ENCODE measurements at places on chromosomes 16 and 17. TPM values are rescaled to one million over a fixed set of nuclear protein-coding genes. Genes with fewer than 3 reads are reported as not detected.

Gene CCL7
- not detected for polyA plus RNA-seq

Gene TMEM100
- polyA plus RNA-seq = 6.4 TPM

Gene ATMIN
- 15.5 TPM for polyA plus RNA-seq

Gene HAS3
- polyA plus RNA-seq = 0.65 TPM

Gene KRT20
- polyA plus RNA-seq = not detected

Gene PSKH1
- 15.7 TPM for polyA plus RNA-seq

Gene KRTAP9-2
- polyA plus RNA-seq = not detected

Gene NLRC3
- 0.26 TPM for polyA plus RNA-seq

Gene PDIA2
- 0.32 TPM for polyA plus RNA-seq

Gene SDR42E1
- 0.51 TPM for polyA plus RNA-seq

Gene CMTR2
- 2.7 TPM for polyA plus RNA-seq

Gene MYH13
- not detected for polyA plus RNA-seq

Gene SPATA22
- 0.09 TPM for polyA plus RNA-seq

Gene LGALS9B
- not detected for polyA plus RNA-seq

Gene ALOX12
- polyA plus RNA-seq = 0.04 TPM

Gene XYLT1
- 3.9 TPM for polyA plus RNA-seq

Gene BPTF
- polyA plus RNA-seq = 9.2 TPM

Gene TPSD1
- polyA plus RNA-seq = 0.12 TPM

Gene EPX
- not detected for polyA plus RNA-seq

Gene KRTAP1-5
- polyA plus RNA-seq = not detected

Gene TMEM92
- not detected for polyA plus RNA-seq

Gene CD68
- 40.0 TPM for polyA plus RNA-seq

Gene TAC4
- polyA plus RNA-seq = not detected

Gene RNU2-1
- not detected for polyA plus RNA-seq

Gene TP53TG3B
- not detected for polyA plus RNA-seq

Gene TRAF7
- polyA plus RNA-seq = 14.6 TPM

Gene CYGB
- polyA plus RNA-seq = 57.7 TPM

Gene ABCA5
- polyA plus RNA-seq = 46.7 TPM

Gene KRTAP17-1
- polyA plus RNA-seq = not detected

Gene MAFG
- polyA plus RNA-seq = 10.5 TPM

Gene CACNG3
- polyA plus RNA-seq = not detected

Gene C1QTNF1
- polyA plus RNA-seq = 224 TPM

Gene BCO1
- polyA plus RNA-seq = not detected

Gene TRAP1
- 57.3 TPM for polyA plus RNA-seq

Gene PRSS53
- polyA plus RNA-seq = 2.9 TPM

Gene ATP2A3
- polyA plus RNA-seq = 10.2 TPM

Gene SLC16A13
- polyA plus RNA-seq = 1.1 TPM

Gene IRX3
- 26.3 TPM for polyA plus RNA-seq

Gene SNX11
- 17.1 TPM for polyA plus RNA-seq

Gene KRTAP3-1
- not detected for polyA plus RNA-seq

Gene PRSS36
- polyA plus RNA-seq = 3.4 TPM

Gene CCL11
- polyA plus RNA-seq = 1.5 TPM

Gene RGS11
- polyA plus RNA-seq = 1.9 TPM

Gene LRRC46
- 0.95 TPM for polyA plus RNA-seq

Gene KCNG4
- polyA plus RNA-seq = not detected

Gene TBC1D28
- polyA plus RNA-seq = not detected

Gene TPSAB1
- polyA plus RNA-seq = 5.8 TPM

Gene RFFL
- polyA plus RNA-seq = 2.3 TPM

Gene GRB7
- polyA plus RNA-seq = 2.9 TPM

Gene EPN3
- polyA plus RNA-seq = 3.0 TPM

Gene SLFN12L
- polyA plus RNA-seq = 0.73 TPM

Gene ARL5C
- not detected for polyA plus RNA-seq

Gene KRT36
- polyA plus RNA-seq = not detected

Gene SGCA
- 314 TPM for polyA plus RNA-seq

Gene HSD17B1
- polyA plus RNA-seq = 2.2 TPM

Gene ST6GALNAC1
- 7.3 TPM for polyA plus RNA-seq

Gene ZMYND15
- polyA plus RNA-seq = 0.22 TPM

Measured in heart right ventricle (tissue), 16 donors.